ENCODE measurements at places on chromosomes 13 and 19.

GRCh38 chr13:28574617-28575142, 79.8 kb upstream of the FLT1 start:
- DNase-seq = no peak

DNA sequence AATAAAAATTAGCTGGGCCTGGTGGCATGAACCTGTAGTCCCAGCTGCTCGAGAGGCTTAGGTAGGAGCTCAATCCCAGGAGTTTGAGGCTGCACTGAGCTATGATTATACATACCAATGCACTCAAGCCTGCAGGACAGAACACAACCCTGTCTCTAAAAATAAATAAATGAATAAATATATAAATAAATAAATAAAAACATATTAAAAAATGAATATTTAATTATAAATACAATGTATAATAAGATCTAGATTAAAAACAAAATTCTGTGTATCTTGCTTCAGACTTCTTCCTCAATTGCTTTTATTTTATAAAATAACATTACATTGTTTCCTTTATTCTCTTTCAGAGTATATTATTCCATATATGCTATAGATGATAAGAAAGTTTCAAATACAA, 1964.1 kb downstream of the PCDH9 start:
- no peak for DNase-seq

DNA sequence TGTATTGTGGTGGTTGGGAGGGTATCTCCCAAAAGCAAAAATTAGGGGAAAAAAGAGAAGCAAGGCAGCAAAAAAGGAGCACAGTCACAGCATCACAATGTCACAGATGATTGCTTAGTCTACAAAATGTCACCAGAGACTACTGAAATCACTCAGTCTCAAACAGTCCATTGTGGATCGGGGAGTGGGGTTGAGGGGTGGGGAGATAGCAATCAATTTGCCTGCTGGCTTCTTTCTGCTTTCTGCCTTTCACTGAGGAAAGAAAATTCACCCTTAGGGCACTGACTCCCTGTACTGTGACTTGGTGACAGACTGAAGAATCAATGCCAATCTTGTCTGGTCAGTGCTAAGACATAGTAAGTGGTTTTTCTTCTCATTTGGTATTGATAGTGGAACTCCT, 2127.1 kb upstream of the PCDH20 start:
- DNase-seq = no peak

- no peak for DNase-seq
Measured at GRCh38 chr13:27374126-27374613, 50.2 kb upstream of the GTF3A start.

DNA sequence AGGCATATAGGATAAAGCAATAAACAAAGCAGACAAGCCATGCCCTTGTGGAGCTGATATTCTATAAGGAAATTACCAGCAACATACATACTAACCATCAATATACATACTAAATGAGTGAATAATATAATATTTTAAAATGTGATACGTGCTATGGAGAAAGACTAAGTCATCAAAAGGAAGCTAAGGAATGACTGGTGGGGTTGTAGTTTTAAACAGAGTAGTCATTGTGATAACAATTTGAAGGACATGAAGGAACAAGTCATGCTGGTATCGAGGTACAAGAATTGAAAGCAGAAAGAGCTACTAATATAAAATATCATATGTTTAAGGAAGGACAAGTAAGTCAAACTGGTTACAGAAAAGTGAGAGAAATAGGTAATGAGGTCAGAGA, 894.9 kb upstream of the PCDH9 start:
- DNase-seq = no peak

DNA sequence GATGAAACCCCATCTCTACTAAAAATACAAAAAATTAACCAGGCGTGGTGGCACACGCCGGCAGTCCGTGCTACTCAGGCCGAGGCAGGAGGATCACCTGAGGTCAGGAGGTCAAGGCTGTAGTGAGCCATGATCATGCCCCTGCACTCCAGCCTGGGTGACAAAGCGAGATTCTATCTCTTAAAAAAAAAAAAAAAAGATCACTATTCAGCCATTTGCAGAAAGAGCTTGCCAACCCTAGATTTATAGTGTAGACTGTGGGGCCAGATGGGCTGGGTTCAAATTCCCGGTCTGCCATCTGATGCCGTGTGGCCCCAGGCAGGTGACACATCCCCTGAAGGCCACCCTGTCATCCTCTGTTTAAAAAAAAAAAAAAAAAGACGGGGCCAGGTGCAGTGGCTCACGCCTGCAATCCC, 28.9 kb downstream of the SMIM24 start:
- no peak for DNase-seq

GRCh38 chr19:51694318-51695085, 1.4 kb downstream of the SPACA6 start:
- DNase-seq = no peak

GRCh38 chr13:51396352-51396751, 56.5 kb downstream of the INTS6 start:
- DNase-seq = no peak

DNA sequence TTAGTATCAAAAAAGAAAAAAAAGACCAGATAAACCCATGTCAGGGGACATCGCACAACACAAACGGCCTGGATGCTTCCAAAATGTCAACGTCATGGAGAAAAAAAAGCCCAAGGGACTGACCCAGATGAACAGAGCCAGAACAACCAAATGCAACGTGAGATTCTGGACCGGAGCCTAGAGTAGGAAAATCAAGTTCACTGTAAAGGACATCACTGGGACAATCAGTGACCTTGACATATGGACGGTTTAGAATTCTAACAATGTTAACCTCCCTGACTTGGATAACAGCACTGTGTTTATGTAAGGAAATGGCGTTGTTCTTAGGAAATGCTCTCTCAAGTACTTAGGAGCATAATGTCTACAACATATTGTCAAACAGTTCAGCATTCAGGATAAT, 15.1 kb upstream of the EMP3 start:
- no peak for DNase-seq
